CD14-positive monocyte (primary cell): ENCODE measurements at places on chromosomes 13 and 19. TPM values are rescaled to one million over a fixed set of nuclear protein-coding genes. Genes with fewer than 3 reads are reported as not detected.

Gene TEX26
- not detected for polyA plus RNA-seq

Gene ADAMTSL5
- polyA plus RNA-seq = 0.09 and 0.10 TPM in 2 replicates

Gene PLA2G4C
- polyA plus RNA-seq = 14.5 TPM

Gene ZNF426
- polyA plus RNA-seq = 0.83 and 1.7 TPM in 2 replicates

Gene DEDD2
- polyA plus RNA-seq = 141 and 198 TPM in 2 replicates

Gene C19orf18
- not detected for polyA plus RNA-seq

Gene EFNA2
- not detected for polyA plus RNA-seq

Gene ZMYM5
- 3.1 and 11.1 TPM in 2 replicates for polyA plus RNA-seq

Gene FBXL3
- polyA plus RNA-seq = 6.7 and 14.7 TPM in 2 replicates

Gene ATP7B
- polyA plus RNA-seq = 0.29 and 0.44 TPM in 2 replicates
